Psoas muscle (tissue), 8 donors: ENCODE measurements at places on chromosomes 2 and 18. TPM values are rescaled to one million over a fixed set of nuclear protein-coding genes. Genes with fewer than 3 reads are reported as not detected.

The GPR45 gene
- polyA plus RNA-seq: not detected

The RESP18 gene
- polyA plus RNA-seq: not detected

The DLGAP1 gene
- polyA plus RNA-seq: not detected

The STPG4 gene
- not detected for polyA plus RNA-seq

The TBR1 gene
- not detected for polyA plus RNA-seq

The GPBAR1 gene
- 0.45 TPM for polyA plus RNA-seq

The DNAJC5G gene
- not detected for polyA plus RNA-seq

The FBXO41 gene
- polyA plus RNA-seq: 0.03 TPM

The CCDC121 gene
- polyA plus RNA-seq: 1.3 TPM

The MFSD2B gene
- 0.03 TPM for polyA plus RNA-seq

The CHRNG gene
- 0.68 TPM for polyA plus RNA-seq

The RGPD4 gene
- polyA plus RNA-seq: under 0.01 TPM

The TRPM8 gene
- polyA plus RNA-seq: not detected

The UGT1A8 gene
- polyA plus RNA-seq: not detected

The KCNS3 gene
- 3.6 TPM for polyA plus RNA-seq

The ASB18 gene
- polyA plus RNA-seq: 0.04 TPM

The TSPYL6 gene
- polyA plus RNA-seq: not detected

The UGT1A6 gene
- polyA plus RNA-seq: not detected

GRCh38 chr2:129733579-129733978 is 245.9 kb upstream of the RAB6C start:
- no peak for DNase-seq

- DNase-seq: no peak
Observed at GRCh38 chr18:13877157-13877556, 38.2 kb downstream of the MC2R start.

DNA sequence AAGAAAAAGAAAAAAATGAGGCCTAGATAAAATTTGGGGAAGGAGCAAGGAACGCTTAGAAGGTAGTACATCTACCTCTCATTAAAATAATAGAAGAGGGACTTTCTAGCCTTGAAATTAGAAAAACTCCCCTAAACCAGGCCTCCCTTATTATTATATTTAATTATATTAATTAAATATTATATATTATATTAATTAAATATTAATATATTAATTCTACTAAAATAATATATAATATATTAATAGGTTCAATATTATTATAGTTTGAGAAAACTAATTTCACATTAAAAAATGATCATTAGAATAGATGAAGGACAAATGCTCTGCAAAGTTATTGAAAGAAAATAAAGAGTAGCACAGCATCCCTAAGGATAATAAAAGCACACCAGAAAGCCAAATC is 449.4 kb downstream of the NBAS start:
- no peak for DNase-seq

DNA sequence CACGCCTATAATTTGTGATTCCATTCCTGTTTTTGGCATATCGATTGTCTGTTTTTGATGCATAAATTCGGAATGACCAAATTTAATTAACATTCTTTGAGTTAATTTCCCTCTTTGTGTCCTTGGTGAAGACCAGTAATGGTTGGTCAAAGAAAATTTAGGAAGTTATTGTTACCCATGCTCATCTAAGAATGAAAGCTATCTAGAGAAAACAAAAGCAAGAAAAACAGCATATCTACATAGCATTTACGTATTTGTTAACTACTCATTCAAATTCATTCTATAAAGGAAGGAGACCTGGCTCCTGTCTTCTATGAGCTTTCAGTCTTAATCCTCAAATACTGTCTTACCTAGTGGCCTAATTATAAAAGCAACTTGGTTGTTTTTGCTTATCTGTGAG is 59.2 kb upstream of the CHST9 start:
- no peak for DNase-seq

- DNase-seq: no peak
Observed at GRCh38 chr2:174939046-174939445, 66.1 kb downstream of the CHN1 start.

DNA sequence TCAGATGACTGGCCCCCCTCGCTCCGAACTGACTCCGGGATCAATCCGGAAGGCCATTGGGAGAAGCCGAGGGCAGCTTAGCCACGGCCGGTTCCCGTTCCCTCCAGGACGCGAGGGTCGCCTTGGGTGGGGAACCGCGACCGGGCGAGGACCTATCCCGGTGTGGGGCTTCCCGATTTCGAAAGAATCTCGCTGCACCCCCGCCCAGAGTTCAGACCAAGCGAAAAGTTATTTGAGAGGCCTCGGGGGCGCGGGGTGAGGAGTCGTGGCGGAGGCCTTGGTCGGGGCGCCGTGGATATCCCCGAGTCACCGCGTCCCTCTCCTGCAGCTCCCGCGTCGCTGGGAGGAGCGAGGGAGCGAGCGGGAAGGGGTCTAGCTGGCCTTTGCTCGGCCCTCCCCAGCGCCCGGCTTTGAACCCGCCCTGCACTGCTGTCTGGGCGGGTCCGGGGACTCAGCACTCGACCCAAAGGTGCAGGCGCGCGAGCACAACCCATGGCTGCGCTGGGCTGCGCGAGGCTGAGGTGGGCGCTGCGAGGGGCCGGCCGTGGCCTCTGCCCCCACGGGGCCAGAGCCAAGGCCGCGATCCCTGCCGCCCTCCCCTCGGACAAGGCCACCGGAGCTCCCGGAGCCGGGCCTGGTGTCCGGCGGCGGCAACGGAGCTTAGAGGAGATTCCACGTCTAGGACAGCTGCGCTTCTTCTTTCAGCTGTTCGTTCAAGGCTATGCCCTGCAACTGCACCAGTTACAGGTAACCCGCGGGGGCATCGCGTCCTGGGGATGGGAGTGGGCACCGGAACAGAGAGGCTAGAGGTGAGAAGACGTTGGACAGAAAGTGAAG is at the start of gene CYP27A1:
Gene CYP27A1 (plus strand): TSS at position 457 of the 837 bp plus-strand sequence. CDS start 36 bp downstream, at position 493.
- peak; percentile 61 for DNase-seq

- no peak for DNase-seq
Observed at GRCh38 chr2:9802576-9802993, 40.7 kb upstream of the TAF1B start.

DNA sequence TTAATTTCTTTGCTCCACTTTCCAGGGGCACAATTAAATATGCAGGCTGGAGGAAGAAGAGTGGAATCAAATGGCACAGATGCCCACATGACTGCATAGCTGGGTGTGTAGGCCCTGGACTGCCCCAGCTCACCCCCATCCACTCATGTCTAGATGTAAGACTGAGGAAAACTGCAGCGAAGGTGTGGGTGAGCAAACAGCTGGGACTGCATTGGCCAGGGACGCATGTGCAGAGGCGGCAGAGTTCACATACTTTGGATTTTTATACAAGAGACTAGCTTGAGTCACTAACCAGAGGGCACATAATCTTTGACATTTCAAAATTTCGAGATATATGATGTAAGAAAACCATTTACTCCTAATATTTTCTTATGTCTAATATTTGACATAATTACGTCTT is 60.1 kb downstream of the SPIRE1 start:
- no peak for DNase-seq

DNA sequence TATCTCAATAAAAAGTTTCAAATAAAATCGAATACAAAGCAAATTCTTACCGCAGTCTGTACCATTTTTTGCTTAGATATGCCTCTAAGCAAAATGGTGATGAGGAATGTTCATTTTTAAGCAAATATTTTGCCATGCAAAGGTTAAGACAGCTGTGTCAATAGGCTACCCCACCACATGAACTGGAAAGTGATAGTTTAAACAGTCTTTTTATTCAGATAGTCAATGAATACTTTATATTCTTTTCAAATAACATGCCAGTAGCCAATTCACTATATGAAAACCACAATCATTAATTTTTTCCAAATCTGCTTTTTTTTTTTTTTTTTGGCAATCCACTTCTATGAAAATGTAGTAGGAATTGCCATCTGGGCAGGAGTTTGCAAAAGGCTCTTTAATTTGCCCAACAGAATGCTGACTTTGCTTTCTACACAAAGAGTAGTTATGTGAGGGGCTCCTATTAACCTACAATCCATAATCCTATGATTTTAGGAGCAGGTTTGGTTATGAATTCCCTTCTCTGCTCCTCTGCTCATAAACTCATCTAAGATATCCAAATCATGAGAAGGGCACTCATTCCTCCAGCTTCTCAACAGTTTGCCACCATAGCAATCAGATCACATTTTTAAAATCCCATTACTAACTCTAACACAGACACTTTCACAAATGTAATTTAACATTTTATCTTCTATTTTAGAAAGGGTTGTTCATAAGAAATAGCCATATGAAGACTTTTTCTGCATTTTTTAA is 69.2 kb downstream of the SLC40A1 start:
- DNase-seq: no peak

- DNase-seq: no peak
Observed at GRCh38 chr18:43389163-43389562, 111.9 kb upstream of the SYT4 start.

DNA sequence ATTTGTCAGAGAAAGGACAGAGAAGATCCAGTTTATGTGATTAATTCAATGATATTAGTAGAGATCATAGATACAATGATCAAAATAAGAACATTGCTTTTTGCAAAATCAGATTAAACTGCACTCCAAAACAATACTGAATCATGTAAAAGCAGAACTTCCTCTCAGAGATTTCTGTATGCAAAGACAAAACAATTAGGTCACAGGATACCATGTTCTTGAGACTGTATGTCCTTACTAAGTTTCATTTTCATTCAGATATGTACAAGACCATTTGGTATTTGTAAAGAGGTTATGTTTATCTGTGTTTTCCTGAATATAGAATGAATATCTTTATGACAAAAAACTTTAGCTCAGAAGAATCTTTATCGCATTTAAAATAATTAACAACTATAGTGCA is 161.8 kb downstream of the DLGAP1 start:
- no peak for DNase-seq

GRCh38 chr2:131036696-131037397 is 56.4 kb downstream of the FAM168B start:
- no peak for DNase-seq

- no peak for DNase-seq
Observed at GRCh38 chr18:8626414-8627106, 17.3 kb downstream of the RAB12 start.

DNA sequence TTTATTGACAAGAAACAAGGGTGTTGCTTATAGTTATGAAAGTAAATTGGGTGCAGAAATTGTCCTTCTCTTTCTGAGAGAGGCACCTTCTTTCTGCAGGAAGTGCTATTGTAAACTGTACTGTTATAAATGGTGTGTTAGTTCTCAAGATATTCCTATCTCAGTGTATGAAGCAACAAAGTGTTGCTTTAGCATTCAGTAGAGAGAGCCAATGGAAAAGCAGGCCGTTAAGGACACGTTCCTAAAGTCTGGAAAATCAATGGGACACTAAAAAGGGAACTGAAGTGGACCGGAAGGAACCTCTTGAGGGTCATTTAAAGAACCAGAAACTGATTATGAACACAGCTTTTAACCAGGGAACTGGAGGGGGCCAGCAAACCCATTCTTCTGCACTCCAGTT is 510.0 kb upstream of the ZEB2 start:
- no peak for DNase-seq

DNA sequence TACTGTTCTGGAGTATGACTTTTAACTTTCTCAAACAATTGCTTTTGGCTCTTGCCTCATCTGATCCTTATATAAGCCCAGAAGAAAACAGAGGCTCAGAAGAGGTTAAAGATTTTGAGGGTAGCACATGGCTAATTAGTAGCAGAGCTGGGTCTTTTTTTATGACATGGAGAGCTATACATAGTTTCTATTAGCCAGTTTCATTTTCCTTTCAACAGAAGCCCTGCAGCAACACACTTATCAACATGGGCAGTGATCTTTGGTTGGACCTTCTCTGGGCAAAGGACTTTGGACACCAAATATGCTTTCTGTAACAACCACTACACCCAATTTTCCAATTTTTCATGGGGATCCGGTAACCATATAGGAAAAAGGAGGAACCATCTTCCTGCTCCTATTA is 64.9 kb downstream of the NCKAP5 start:
- no peak for DNase-seq

DNA sequence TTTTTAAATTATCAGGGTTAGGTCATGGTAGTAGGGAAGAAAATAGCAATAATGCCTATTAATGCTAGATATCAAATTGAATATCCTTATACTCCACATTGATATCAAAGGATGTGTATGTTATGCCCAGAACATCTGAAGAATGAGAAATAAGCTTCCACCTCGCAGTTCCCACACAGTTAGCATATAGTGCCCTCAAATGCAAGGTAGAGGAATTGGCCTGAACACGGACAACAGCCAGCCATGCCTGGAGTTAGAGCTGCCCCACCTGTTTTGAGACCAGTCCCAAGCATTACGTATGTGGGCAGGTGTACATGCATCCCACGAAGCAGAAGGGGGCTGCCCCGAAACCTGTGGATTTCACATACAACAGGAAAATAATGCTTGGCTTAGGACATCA is 79.6 kb downstream of the SUMO1 start:
- DNase-seq: no peak

- DNase-seq: no peak
Observed at GRCh38 chr2:144376460-144376859, 143.5 kb downstream of the ZEB2 start.

DNA sequence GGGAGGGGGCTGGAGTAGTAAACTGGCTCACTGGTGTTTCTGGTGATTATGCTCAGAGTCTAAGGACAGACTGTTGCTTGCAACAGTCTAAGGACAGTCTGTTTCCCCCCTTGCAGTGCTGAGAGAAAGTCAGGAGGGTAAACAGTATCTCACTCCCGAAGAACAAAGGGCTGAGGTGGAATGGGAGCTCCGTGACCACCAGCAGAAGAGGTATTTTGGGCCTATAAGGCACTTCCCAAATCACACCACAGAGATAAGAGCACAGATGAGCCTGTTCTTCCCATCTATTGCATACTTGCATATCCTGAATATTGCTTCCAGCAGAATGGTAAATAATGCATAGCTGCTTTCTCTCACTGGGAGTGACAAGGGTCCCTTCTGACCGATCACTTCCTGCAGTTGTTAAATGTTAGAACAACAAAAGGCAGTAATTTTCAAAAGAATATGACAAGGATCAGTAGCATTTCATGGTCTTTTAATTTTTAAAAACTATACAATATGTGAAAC is 160.4 kb upstream of the LYPD1 start:
- DNase-seq: no peak

DNA sequence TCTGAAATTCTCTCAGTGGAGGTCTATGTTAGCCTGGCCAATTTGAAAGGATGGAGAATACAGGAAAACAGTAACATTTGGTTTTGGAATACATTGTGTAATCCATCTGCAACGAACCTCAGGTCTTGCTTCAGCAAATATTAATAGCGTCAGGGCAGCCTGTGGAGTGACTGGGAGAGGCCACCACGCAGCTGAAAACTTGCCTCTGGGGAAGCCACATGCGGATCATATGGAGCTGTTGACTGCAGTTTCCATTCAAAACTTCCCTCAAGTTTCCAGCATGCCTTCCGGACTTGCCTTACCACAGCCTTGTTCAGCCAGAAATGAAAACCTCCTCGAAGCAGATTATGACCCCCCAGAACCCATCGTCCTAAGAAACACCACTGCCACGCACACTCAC is 25.7 kb downstream of the BCL11A start:
- DNase-seq: no peak
